ENCODE measurements at places on chromosomes 1 and 21. TPM values are rescaled to one million over a fixed set of nuclear protein-coding genes. Genes with fewer than 3 reads are reported as not detected.

LDLRAP1 gene
- total RNA-seq: 11.0 TPM

APCS gene
- total RNA-seq: not detected

PTPRU gene
- total RNA-seq: 7.9 TPM

STYXL2 gene
- not detected for total RNA-seq

GJA5 gene
- total RNA-seq: not detected

USH2A gene
- not detected for total RNA-seq

BSND gene
- total RNA-seq: not detected

PBXIP1 gene
- 15.5 TPM for total RNA-seq

PPM1J gene
- 1.3 TPM for total RNA-seq

KRTAP7-1 gene
- total RNA-seq: not detected

CASQ1 gene
- total RNA-seq: not detected

TSPEAR gene
- not detected for total RNA-seq

ICOSLG gene
- 2.0 TPM for total RNA-seq

ST6GALNAC5 gene
- total RNA-seq: not detected

All from A549 treated with ZK216348 at 1 μM for 4 hours (cell line).